Right cardiac atrium (tissue), 5 donors: ENCODE measurements at places on chromosomes 11 and 22. TPM values are rescaled to one million over a fixed set of nuclear protein-coding genes. Genes with fewer than 3 reads are reported as not detected.

The MMP27 gene
- not detected for total RNA-seq

The TIGD3 gene
- total RNA-seq = 0.15 TPM

The OSBP2 gene
- total RNA-seq = 10.9 TPM

The TAF6L gene
- 9.4 TPM for total RNA-seq

The CAVIN3 gene
- 40.4 TPM for total RNA-seq

The MRGPRE gene
- 0.38 TPM for total RNA-seq

The FIBIN gene
- total RNA-seq = 7.3 TPM

The SCGB1A1 gene
- not detected for total RNA-seq

The OR8G1 gene
- total RNA-seq = not detected

The APOBEC3B gene
- total RNA-seq = 1.8 TPM

The TYMP gene
- total RNA-seq = 19.7 TPM

The LBHD1 gene
- total RNA-seq = 3.7 TPM

The SYVN1 gene
- total RNA-seq = 40.7 TPM

The CRACR2B gene
- 22.5 TPM for total RNA-seq

The CHRM1 gene
- 0.24 TPM for total RNA-seq

The OR8H3 gene
- total RNA-seq = not detected

The BLID gene
- 2.4 TPM for total RNA-seq

The ZNF74 gene
- 6.5 TPM for total RNA-seq

The OR8D1 gene
- total RNA-seq = not detected

The NARS2 gene
- total RNA-seq = 12.4 TPM

The SYT12 gene
- 0.15 TPM for total RNA-seq

The DDIAS gene
- 1.6 TPM for total RNA-seq

The OR8B3 gene
- not detected for total RNA-seq

The MAPK8IP1 gene
- 5.8 TPM for total RNA-seq

The ANGPTL5 gene
- 4.9 TPM for total RNA-seq
